ENCODE measurements at places on chromosomes 4 and X. TPM values are rescaled to one million over a fixed set of nuclear protein-coding genes. Genes with fewer than 3 reads are reported as not detected.

TIGD4 gene
- not detected for total RNA-seq

VCX3A gene
- not detected for total RNA-seq

- DNase-seq: no peak
These were observed 270.8 kb downstream of the GRIA3 start for GRCh38 chrX:123454712-123455431.

DNA sequence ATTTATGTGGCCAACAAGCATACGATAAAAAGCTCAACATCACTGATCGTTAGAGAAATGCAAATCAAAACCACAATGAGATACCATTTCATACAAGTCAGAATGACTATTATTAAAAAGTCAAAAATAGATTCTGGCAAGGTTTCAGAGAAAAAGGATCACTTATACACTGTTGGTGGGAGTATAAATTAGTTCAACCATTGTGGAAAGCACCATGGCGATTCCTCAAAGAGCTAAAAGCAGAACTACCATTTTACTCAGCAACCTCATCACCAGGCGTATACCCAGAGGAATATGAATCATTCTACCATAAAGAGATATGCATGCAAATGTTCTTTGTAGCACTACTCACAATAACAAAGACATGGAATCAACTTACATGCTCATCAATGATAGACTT lies 478.7 kb upstream of the GALNTL6 start:
- no peak for DNase-seq

DNA sequence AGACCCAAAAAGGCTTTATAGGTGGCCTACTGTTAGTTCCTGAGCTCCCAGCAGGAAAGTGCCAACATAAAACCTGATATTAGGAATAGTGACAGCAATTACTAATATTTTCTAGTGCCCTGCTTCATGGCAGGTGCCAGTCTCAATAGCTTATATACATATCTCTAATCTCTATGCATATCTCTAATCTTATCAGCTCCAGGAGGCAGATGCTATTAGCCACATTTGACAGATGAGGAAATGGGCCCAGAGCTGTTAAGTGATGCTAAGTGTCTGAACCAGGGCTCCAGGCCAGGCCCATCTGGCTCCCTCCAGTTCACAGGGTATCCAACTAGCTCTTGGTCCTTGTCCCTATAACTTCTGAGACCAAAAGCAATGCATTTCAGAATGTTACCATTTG lies 142.5 kb downstream of the CHIC2 start:
- DNase-seq: no peak

- DNase-seq: peak; percentile 40
These were observed 19.8 kb upstream of the MANBA start for GRCh38 chr4:102780476-102781144.

Measured in CD4-positive, alpha-beta T cell (primary cell).